Activated B cell treated with CpG ODN at 0.5 μM for 24 hours (primary cell): ENCODE measurements at places on chromosomes 16 and 17.
A peak's percentile ranks its signal among the peaks of the same experiment; 100 is the strongest.

- DNase-seq, result no peak
Measured at GRCh38 chr17:34313164-34313563, 6.1 kb upstream of the CCL8 start.

DNA sequence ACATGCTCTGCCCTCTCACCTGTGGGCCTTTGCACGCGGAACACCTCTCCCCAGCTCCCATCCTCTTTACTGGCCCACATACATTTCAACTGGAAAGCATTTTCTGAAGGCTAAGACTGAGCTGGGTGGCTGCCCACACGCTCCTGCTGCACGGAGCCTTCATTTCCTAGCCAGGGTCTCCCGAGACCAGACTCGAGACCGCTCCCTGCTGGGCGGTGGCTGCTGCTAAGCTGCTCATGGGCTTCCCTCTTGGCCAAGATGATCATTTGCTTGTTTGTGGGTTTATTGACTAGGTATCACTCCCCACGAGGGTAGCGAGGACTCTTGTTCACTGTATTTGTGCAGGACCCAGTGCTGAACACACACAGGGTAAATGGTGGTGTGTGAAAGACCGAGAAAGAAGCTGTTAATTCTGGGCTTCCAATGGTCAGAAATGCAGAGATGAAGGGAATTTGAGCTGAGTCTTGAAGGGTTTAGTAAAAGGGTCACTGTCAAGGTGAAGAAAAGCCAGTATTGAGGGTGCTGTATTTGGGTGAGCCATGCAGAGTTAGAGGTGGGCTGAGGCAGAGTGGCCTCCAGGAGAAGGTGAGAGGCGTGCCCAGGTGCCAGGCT, 907 bp downstream of the TRAPPC2L start:
- peak; percentile 60 for DNase-seq

GRCh38 chr16:57651344-57652333, 16.5 kb upstream of the ADGRG3 start:
- DNase-seq, result no peak

DNA sequence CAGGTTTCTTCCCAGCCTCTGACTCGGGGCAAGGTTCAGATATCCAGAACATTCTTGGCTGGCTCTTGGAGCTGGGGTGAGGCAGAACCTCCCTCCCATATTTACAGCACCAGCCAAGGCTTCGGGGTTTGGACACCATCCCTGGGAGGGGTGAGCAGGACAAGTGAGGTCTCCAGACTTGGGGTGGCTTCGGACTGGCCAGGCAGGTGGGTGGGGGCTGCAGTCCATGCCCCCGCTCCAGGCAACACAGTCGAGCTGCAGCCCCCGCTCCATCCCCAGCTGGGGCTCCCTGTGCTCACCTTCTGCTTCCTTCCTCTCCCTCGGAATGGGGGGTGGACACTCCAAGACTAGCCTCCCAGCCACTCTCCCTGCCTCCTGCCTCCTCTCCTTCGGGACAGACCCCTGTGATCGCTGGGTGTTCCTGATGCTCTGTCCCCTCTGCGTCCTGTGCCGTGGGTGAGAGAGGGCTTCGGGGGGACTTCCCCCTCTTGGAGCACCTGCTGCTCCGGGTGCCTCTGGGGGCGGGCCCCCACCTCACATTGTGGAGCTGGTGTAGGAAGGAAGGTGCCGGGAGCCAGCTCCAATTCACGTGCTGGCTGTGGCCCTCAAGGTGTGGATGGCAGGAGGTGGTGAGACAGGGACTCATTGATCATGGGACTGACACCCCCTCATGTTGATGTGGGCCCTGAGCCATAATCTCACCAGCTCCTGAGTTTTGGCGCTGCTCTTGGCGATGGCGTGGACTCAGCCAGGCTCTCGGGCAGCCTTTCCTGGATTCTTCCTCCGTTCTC, 189.2 kb downstream of the SEC14L1 start:
- no peak for DNase-seq

- no peak for DNase-seq
Measured at GRCh38 chr17:65123757-65124675, 13.2 kb upstream of the RGS9 start.

DNA sequence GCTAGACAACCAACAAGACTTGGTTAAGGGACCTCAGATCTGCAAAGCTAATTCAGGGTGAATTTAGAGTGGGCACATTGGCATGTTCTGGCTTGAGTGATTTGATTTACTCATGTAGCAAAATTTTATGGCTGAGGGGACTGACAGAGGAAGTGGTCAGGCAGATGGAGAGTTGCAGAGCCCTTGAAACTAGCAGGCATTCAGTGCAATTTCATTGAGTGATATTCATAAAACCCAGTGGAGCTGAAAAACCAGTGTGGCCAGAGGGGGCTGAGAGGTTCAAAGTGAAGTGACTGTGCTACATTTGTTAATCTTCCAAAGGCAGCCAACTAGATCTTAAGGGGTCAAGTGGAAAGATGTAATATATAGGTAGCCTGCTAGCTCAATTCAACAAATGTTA, 2.2 kb upstream of the TMEM94 start:
- DNase-seq, result no peak

GRCh38 chr16:61306204-61306603, 730.0 kb downstream of the CDH8 start:
- DNase-seq, result no peak

- no peak for DNase-seq
Measured at GRCh38 chr16:4915226-4915761, 21.7 kb downstream of the PPL start.

DNA sequence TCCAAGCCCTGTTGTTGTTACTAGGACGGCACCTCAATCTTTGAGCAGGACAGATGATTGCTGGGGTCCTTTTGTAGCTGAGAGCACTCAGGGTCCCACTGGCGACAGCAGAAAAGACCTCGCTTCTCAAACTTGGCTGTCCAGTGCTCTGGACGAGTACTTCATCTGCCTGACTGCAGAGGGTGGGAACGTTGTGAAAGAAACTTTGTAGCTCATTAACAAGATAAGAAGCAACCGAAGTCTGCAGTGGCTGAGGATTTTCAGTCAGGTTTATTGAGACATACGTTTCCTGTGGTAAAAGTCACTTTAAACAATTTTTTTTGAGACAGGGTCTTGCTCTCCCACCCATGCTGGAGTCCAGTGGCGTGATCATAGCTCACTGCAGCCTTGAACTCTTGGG, 191.7 kb downstream of the PRKCB start:
- no peak for DNase-seq

- DNase-seq, result no peak
Measured at GRCh38 chr17:47948706-47949196, 7.4 kb downstream of the PNPO start.

- no peak for DNase-seq
Measured at GRCh38 chr16:53805113-53805512, 101.2 kb downstream of the FTO start.
